Mucosa of descending colon (tissue), 3 donors: ENCODE measurements at places on chromosomes 3 and 15. TPM values are rescaled to one million over a fixed set of nuclear protein-coding genes. Genes with fewer than 3 reads are reported as not detected.
A peak's percentile ranks its signal among the peaks of the same experiment; 100 is the strongest.

The STRIT1 gene
- total RNA-seq: not detected

The B3GALNT1 gene
- 0.29 TPM for total RNA-seq

DNA sequence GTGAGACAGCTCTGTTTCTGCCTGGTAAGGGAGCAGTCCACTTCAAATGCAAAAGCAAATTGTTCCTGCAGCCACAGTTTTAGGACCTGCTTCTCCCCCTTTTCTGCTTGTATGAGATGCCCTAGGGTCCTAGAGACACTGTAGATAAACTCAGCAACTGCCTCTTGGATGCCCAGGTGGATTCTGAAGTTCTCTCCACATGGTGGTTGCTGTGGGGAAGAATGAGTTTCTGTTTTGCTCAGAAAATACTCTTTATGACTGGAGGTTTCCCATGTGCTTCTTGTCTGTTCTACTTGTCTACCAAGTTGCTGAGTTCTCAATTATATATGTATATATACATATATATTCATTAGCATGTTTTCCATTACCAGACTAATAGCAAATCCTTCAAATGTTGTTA lies 5.6 kb upstream of the ZNF80 start:
- DNase-seq: no peak

DNA sequence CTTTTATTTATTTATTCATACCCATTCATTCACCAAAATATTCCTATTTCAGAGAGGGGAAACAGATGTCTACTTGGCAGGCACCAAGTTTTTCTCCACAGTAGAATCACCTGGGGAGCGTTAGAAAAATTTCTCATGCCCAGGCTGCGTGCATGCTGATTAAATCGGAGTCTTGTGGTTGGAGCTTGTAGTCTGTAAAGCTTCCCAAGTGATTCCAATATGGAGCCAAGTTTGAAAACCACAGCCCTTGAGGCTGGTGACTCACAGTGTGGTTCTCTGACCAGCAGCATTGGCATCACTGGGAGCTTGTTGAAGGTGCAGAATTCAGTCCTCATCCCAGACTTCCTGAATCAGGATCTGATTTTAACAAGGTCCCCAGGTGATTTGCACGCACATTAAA lies 49.7 kb downstream of the PDHB start:
- no peak for DNase-seq

GRCh38 chr3:191455257-191455952 lies 5.6 kb upstream of the PYDC2 start:
- DNase-seq: no peak

- peak; percentile 46 for DNase-seq
These were observed 114.8 kb upstream of the THBS1 start for GRCh38 chr15:39465843-39466749.
